ENCODE measurements at places on chromosomes 11 and 22.

GRCh38 chr11:72591023-72591422 is 83.2 kb downstream of the PDE2A start:
- no peak for DNase-seq

- DNase-seq, result no peak
These were observed at the start of gene KLHL35 for GRCh38 chr11:75432911-75433321. KLHL35 (minus strand) TSS chr11:75433203; CDS start chr11:75430629, 2,574 bp downstream.

DNA sequence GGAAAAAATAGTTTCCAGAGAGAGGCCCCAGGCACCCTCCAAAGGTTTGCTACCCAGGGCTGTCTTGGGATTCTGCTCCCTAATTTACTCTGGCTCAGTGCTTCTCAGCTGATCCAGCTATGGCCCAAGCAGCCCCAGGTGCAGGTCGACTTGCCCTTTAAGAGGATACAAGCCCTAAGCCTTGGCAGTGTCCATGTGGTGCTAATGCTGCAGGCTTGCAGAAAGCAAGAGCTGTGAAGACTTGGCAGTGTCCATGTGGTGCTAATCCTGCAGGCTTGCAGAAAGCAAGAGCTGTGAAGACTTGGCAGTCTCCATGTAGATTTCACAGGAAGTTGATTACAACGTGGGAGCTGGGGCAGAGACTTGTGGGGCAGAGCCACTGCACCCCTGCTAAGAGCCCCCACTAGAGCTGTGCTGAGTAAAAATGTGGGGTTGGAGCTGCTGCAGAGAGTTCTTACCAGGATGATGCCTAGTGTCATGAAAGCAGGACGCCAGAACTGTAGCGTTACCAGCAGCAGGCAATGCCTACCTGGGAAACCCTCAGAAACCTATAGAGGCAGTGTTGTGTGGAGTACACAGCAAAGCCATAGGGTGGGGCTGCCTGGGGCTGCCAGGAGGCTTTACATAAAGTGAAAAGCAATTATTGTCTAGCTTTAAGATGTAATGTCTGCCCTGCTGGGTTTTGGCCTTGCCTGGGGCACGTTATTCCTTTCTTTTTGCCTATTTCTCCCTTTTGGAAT is 16.1 kb upstream of the OR52K1 start:
- no peak for DNase-seq

DNA sequence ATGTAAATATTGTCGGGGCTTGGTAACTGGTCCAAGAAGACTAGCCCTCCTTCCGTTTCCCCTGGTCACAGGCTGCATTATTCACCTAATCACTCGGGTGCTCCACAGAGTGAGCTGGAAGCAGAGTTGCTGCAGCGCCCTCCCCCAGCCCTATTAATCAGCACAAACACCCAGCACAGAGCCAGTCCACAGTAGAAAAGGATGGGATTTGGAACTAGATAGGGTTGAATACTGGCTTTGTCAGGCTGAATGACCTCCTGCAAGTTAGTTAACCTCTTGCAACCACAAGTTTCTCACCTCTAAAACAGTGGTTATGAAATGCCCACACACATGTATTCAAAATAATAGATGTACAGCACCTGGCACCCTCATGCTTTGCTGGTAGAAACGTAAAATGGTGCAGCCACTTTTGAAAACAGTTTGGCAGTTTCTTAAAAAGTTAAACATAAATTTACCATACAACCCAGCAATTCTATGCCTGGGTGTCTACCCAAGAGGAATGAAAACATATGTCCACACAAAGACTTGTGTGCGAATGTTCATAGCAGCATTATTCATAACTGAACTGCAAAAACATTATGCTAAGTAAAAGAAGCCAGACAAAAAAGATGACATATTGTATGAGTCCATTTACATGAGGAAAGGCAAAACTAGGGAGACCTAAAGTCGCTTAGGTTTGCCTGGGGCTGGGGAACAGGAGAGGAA is 31.7 kb upstream of the APLP2 start:
- DNase-seq, result no peak

DNA sequence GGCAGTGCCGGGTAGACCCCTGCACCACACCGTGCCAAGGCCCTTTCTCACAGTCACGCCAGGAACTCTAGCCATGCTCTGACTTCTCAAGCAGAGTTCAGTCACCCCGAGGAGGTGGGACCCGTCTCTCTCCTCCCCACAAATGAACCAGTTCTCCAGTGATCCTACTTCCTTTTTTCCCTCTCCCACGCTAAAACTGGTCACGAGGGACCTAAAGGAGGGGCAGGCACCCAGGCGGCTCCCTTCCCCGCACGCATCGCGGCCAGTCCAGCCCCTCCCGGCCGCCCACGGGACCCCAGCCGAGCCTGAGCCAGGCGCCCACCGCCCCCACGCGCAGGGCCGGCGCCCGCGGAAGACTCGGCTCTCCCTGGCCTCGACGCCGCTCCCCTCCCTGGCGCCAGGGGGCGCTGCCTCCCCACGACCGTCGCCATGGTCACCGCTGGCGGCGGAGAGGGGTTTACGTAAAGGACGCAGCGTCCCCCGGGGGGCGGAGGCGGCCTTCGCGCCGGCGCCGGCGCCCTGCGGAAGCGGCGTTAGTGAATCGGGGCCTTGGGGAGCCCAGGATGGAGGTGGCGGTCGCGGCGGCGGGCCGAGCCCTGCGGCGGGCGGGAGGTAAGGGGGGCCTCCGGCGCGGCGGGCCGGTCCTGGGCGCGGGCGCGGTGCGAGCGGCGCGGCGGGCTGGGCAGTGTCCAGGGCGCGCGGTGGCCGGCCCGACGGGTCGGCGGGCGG is at the start of gene DAGLA:
DAGLA (plus strand) TSS at position 499 of the 729 bp plus-strand sequence. CDS start 39,765 bp downstream, outside the sequence.
- DNase-seq, result peak; percentile 83

- DNase-seq, result no peak
These were observed 11.4 kb downstream of the FLI1 start for GRCh38 chr11:128705124-128705920.

- DNase-seq, result no peak
These were observed 191.4 kb downstream of the HIPK3 start for GRCh38 chr11:33448461-33449130.

GRCh38 chr11:108933630-108934029 is 268.8 kb downstream of the DDX10 start:
- DNase-seq, result no peak

- DNase-seq, result no peak
These were observed 7.1 kb upstream of the VWA5A start for GRCh38 chr11:124108156-124108555.

DNA sequence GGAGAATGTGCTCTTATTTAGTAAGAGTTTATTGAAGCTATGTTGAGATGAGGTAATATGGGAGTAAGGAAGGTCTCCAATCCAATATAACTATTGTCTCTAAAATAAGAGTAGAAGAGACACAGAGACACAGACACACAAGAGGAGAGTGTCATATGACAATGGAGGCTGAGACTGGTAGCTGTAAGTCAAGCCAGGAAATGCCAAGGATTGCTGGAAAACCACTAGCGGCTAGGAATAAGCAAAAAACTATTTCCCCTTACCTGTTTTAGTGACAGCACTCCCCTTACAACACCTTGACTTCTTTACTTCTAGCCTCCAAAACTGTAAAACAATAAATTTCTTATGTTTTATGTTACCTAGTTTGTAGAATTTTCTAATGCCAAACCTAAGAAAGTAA is 1652.8 kb downstream of the LRRC4C start:
- DNase-seq, result no peak

DNA sequence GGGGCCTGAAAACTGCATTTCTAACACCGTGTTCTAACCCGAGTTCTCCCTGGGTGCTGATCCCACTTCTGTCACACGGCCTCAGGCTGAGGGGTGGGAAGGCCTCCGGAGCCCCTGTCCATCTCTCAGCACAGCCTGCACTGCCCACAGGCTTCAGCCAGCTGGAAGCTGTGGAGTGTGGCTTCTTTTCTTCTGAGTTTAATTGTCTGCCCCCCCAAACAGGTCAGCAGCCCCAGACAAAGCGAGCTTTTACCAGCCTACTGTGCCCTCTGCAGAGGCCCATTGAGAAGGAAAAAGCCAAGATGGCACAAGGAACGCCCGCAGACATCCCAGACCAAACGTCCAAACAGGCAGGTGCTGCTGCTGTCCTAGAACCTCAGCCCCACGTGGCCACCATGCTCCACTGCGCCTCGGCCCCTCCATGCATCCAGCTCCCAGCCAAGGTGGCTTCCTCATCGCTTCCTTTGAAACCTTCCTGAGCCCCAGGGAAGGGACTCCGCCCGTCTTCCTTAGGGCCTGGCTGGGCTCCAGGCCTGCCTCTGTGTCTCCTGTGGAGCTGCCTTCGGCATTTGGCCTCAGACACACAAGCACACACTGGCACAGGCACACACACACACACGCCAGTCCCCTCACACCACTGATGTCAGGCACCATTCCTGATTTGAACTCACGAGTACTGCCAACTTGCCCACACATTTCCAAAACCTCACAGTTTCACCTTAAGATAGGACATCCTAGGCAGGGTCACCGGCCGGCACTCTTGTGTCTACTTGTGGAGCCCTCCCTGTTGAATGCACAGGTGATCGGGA is 1.7 kb downstream of the MOB2 start:
- no peak for DNase-seq
